GOT3 (cell line): ENCODE measurements at places on chromosomes 7 and 10.

GRCh38 chr10:21820952-21821351 lies 182.6 kb downstream of the DNAJC1 start:
- no peak for DNase-seq

GRCh38 chr7:2904202-2904601 lies 60.1 kb upstream of the GNA12 start:
- no peak for DNase-seq

- no peak for DNase-seq
These were observed 103.3 kb upstream of the IGFBP3 start for GRCh38 chr7:46024263-46024916.

DNA sequence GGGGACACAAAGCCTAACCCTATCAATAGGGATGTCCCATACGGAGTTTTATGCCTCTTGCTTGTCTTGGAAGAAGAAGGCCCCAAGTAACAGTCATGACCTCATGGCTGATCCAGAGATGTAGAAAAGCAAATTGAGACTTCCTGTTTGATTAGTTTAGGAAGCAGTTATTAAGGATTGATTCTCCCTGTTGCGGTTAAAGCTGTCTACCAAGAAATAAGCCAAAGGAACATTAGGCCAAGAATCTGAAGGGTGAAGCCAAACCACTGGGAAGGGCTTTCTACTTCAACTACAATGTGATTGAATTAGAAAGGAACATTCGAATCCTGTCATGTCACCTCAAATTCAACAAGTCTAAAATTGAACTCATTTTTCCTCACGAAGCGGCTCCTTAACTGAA lies 60.5 kb upstream of the AGBL3 start:
- no peak for DNase-seq

GRCh38 chr7:126790763-126791162 lies 462.0 kb downstream of the GRM8 start:
- DNase-seq, result no peak

DNA sequence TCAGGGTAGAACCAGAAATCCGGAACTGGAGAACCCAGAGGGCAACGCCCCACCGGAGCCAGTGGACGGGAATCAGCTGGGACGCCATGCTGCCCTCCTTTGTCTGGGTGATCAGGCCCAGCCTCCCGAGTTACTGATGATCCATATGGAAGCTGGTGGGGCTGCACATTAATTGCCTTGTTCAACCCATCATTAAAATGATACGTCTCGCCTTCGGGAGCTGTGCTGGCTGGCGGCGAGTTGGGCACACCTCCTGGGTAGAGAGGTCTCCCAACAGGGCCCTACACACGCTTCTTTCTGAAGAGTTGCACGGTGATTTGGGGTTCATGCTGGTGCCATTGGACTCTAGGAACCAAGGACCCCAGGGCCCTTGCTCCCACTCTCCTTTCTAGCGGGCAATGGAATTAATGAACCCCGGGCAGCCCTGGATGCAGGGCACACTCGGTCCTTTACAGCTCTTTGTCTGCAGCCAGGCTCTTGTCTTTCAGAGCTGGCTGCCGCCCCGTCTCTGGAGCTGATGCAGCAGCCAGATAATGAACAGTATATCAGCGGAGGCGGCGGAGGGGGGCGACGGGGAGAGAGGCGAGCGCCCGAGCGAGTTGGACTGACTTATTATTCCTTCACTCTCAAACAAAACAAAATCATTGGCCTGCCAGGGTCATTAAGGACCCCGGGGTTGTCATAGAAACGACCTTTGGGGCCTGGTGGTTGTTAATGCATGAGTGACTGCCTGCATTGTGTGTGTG lies 412.2 kb upstream of the ZMIZ1 start:
- no peak for DNase-seq

DNA sequence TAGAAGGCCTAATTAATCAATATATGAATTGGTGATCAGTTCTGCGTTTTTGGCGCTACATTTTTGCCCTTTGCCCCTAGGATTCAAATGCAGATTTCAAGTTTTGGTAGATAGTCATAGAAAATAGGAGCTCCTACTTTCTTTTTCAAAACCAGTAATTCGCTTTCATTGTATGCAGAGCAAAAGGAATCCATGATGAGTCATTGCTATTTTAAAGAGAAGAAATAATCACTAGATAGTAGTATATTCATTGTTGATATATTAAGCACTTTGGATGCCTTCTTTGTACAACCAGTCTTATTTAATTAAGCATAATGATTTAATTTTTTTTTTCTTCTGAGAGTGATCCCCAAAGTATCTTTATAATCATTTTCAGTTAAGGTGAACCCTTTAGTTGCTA lies 50.3 kb downstream of the CSTF2T start:
- DNase-seq, result no peak

GRCh38 chr7:47836503-47837202 lies 111.6 kb downstream of the PKD1L1 start:
- no peak for DNase-seq

DNA sequence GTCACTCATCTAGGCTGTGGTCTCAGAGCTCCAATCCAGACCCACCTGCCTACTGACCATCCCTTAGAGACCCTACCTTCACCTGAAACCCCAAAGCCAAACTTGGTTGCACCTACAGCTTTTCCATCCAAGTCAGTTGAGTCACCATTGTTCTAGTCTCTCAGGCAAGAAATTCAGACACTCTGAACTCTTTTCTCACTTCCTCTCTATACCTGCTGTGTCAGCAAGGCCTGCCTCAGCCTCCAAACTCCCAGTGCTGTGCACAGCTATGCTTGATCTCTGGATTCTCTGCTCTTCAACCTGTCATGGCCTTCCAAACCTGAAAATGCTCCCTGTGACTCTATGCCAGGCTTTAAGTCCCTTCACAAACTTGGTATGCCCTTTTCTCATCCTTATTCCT lies 47.4 kb upstream of the MTURN start:
- no peak for DNase-seq
